T-helper 17 cell (primary cell): ENCODE measurements at places on chromosomes 1 and 21. TPM values are rescaled to one million over a fixed set of nuclear protein-coding genes. Genes with fewer than 3 reads are reported as not detected.

GJA4 gene
- not detected for total RNA-seq

CDK18 gene
- total RNA-seq, result 0.94 TPM

TEX38 gene
- total RNA-seq, result not detected

FCRL1 gene
- 22.4 TPM for total RNA-seq

TMPRSS2 gene
- total RNA-seq, result not detected
